Stimulated activated CD8-positive, alpha-beta memory T cell treated with anti-CD3 and anti-CD28 coated beads, Interleukin-15, amount 100 ng/mL, for 1 hour (primary cell): ENCODE measurements at places on chromosomes 4 and X.

DNA sequence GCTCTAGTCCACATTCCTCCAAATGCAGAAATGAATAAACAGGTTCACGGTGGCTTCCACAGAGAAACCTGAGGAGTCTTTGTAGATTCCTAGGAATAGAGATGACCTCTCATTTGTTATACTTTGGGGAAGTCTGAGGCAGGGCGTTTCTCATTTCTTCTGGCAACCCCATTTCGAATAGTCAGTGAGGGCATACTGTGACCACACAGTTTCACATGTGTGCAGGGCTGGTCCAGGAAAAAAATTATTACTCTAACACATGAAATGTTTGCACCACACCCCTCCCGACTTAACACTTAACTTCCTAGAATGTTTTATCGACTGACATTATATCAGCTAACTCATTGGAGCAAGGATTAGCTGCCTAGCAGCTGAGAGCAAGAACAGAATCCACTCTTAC is 12.0 kb downstream of the FRMD7 start:
- no peak for DNase-seq

DNA sequence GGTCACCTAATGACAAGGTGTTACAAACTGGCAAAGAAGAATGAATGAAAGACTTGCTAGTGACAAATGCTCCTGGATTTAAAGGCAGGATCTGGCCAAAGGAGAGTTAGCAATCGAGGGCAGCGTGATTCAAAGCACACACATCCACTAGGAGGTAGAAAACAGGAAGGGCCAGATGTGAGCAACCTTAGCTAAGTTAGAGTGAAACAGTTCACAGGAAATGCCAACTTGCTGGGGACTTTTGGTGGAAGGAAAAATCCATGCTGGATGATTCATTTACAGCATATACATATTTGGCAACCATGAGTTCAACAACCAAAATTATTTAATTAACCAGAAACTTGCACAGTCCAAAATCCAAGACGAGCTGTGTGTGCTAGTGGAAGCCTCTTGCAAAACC is 276.9 kb downstream of the PTTG2 start:
- DNase-seq = no peak

- DNase-seq = no peak
Measured at GRCh38 chr4:65393078-65393477, 277.2 kb downstream of the EPHA5 start.

DNA sequence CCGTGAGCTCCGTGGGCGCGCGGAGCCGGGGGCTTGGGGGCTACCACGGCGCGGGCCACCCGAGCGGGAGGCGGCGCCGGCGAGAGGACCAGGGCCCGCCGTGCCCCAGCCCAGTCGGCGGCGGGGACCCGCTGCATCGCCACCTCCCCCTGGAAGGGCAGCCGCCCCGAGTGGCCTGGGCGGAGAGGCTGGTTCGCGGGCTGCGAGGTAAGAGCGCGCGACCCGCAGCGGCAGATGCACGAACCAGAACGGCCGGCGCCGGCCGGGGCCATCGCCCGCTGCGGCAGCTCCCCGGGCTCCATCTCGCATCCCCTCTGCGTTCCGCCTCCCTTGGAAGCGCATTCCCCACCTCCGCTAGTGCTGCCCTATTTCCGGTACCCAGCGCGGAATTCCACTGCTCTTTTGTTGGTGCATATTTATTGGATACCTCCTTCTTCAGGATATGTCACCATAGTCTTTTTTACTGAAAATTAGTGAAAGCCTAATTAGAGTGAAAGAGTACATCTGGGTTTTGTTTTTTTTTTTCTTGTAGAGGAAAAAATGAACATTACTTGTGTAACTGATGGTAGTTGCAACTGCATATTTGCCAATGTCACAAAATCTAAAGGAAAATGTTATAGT is 797 bp downstream of the PKD2 start:
- no peak for DNase-seq

GRCh38 chr4:60757986-60758680 is 442.0 kb upstream of the ADGRL3 start:
- no peak for DNase-seq

DNA sequence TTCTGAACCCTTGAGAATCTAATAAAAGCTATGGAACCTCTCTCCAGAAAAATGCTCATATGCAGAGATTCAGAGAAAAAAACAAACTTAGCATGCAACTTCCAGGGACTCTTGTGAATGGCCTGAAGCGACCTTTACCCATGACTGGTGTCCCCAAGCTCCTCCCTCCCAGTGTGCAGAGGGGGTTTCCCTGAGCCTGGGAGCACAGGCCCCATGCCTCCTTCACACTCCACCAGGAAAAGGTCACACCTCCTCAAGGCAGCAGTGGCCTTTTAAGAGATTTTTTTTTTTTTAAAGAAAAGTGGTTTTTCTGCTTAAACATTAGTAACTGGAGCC is 13.3 kb upstream of the UBA6 start:
- no peak for DNase-seq
